CD4-positive, CD25-positive, alpha-beta regulatory T cell (primary cell): ENCODE measurements at places on chromosomes 3 and 15.

- DNase-seq, result no peak
Observed at GRCh38 chr3:149575961-149576564, 81.8 kb downstream of the WWTR1 start.

- DNase-seq, result no peak
Observed at GRCh38 chr3:137148917-137149316, 191.1 kb downstream of the IL20RB start.

DNA sequence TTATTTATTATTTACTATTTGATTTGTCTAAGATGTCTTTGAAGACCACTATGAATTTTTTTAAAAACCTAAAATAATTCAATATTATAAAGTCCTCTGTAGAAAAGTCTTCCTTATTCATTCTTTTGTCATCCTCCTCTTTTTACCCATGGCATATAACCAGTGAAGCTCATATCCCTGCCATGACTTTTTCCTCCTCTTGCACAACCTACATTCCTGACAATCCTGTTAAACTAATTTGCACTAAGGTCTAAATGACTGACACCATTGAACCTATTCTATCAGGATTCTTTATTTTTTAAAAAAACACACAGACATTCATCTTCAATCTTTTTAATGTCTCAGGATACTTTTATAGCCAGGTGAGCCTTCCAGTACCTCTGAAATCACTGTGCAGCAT is 159.9 kb upstream of the SLC2A2 start:
- DNase-seq, result no peak

- DNase-seq, result no peak
Observed at GRCh38 chr3:99532246-99532645, 106.1 kb upstream of the COL8A1 start.

DNA sequence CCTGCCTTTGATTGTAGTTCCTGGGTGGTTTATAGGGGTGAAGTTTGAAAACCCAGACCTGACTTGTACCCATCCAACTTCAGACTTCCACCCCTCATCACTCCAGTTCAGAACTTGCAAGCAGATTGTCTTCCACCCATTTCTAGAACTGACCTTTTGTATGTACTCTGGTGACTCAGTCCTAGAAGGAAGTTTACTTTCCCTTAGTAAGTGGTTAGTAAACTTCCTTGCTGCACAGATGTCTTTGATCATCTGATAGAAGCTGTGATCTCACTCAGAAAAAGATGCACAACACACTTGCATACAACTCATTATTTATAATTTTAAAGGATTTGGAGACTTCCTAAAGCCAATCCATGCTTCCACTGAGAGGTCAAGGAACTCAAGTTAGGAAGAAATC is 368.0 kb downstream of the MFSD1 start:
- DNase-seq, result no peak

GRCh38 chr3:131807822-131808221 is 227.0 kb downstream of the CPNE4 start:
- no peak for DNase-seq

- DNase-seq, result no peak
Observed at GRCh38 chr3:99625237-99625622, 13.2 kb upstream of the COL8A1 start.

DNA sequence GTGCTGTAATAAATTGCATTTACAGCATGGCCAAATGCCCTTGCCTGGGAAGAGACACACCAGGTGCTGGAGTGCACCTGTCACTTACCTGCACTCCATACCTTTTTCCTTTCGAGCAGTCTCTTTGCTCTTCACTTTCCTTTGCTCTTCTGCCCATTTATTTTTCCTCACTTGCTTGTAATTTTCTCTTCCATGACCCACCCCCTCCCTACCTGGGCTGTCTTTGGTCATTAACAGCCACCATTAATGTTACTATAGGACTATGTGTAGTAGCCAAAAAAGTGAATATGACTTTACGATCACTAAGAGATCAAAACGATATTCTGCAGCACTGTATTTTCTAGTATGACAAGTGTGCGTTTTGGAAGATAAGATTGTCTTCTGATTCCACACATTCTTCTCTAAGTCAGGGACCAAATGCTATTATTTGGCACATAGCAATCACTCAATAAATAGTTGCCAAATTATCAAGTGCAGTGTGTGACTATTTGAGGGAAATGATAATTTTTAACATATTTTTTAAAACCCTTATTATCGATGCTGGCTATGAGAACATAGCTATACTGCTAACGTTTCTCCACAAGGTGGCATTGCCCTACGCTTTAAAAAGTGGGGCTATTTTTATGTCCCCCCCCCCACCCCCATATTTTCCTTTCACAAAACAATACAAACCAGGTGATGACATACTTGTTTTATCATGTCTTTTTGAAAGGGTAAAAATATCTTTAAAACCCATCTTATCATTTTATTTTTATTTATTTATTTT is 114.4 kb downstream of the GHSR start:
- DNase-seq, result no peak

GRCh38 chr3:112640276-112640929 is 540 bp downstream of the CCDC80 start:
- DNase-seq, result no peak

GRCh38 chr3:182325213-182325950 is 467.9 kb upstream of the ATP11B start:
- no peak for DNase-seq
